ENCODE measurements at places on chromosomes 6 and 20.

- DNase-seq: no peak
Measured at GRCh38 chr20:63377256-63377941, 16.2 kb upstream of the CHRNA4 start.

DNA sequence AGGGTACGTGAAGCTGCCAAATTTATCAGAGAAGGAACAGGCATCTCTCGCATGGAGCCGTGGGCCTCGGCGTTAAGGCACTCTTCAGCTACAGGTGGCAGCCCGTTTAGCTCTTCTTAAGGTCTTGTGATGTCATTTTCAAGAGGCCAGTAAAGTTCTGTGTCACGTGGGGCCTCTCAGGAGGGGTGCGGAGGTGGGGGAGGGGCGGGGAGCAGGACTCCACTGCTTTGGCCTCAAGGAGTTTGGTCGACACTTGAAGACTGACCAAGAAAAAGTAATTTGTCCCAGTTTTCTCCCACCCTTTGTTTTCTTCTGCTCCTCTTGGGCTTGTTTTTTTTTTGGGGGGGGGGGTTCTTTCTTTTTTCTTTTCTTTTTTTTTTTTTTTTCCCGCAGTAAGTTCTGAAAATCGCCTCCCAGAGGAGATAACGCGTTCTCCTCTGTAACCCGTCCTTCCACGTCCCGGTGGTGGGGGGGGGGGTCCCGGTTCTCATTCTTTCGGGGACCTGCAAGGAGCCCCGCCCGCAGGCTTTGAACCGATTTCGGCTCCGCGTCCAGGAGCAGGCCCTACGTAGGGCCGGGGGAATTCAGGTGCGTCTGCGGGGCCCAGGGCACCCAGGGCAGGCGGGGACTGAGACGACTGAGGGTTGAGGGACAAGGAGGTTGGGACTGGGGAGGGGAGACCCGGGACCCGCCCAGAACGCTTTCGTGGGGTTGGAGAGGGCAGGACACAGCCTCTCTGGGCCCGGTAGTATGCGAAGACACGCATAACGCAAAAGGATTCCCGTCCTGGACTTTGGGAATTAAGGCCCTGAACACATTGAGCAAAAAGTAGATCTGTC, 26.0 kb downstream of the GPX6 start:
- no peak for DNase-seq

DNA sequence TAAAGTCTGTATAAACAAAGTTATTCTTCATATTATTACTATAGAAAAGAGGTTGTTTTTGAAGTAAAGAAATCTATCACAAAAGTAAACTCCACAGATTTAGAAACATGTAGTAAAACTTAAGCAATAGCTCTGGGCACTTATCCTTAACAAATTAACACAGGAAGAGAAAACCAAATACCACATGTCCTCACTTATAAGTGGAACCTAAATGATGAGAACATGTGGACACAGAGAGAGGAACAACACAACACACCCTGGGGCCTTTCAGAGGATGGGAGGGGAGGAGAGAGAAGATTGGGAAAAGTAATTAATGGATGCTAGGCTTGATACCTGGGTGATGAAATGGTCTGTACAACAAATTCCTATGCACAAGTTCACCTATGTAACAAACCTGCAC, 57.2 kb downstream of the C6orf58 start:
- DNase-seq: no peak

DNA sequence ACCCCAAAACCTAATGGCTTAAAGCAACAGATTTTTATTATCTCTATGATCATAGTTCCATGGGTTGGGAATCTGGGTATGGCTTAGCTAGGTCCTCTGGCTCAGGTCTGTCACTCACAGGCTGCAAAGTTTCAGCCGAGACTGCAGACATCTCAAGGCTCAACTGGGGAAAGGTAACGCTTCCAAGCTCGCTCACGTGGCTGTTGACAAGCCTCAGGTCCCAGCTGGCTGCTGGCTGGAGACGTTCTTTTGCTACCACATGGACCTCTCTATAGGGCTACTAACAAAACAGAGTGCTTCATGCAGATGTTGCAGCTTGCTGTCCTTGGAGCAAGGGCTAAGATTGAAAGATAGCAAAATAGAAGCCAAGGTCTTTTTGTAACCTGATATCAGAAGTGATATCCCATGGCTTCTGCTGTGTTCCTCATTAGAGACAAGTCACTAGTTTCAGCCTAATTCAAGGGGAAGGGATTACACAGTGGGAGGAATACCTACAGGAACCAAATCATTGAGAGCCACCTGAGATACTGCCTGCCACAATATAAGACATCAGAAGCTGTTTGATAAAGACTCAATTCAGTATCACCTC, 6.6 kb downstream of the HTR1E start:
- no peak for DNase-seq

- no peak for DNase-seq
Measured at GRCh38 chr6:158014505-158015187, 33.0 kb downstream of the SYNJ2 start.

- DNase-seq: peak; percentile 69
Measured at GRCh38 chr6:148509800-148510581, 167.4 kb downstream of the SASH1 start.

DNA sequence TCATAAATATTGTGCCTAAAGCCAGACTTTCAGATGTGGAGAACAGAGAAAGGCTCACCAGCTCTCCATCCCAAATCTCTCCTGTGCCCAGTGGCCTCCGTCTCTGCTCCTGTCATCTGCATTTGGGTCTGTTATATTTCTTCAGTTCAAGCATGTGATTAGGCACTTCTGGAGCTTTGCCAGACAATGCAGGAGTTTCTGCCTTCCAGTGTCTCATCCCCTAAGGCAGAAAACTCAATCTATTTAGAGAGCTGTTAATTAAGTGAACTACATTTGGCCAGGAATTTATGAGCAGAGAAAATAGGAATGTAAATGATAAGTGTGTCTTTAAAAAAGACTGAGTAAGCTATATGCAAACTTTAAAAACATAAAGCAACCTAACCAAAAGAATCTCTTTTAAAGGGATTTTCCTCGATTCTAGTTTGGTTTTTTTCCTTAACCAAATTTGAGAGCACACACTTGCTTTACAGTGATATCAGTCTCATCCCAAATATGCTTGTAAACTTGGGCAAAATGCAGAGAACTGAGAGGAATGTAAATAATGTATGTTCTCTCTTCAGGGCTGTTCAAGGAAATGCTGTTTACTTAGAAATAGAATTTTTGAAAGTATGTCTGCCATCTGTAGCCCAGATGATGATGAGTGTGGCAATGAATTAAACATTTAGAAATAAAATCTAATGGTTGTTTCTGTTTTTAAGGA, 113.9 kb downstream of the ELOVL4 start:
- DNase-seq: no peak

DNA sequence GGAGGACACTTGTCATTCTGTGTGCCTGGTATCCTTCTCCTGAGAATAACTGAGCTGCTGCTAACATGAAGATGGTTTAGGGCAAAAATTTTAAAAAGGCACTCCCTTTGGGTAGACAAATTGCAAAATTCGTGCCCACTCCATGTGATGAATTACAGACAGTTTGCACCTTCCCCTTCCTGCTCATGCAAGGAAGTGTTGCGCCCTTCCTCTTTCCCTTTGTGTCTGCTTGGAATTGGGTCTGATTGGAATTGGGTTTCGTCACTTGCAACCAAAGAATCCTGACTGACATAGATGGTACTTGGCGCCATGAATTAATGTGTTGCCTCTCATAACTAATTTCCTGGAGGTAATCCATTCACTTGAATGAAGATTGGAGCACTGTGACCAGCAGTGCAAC, 62.3 kb upstream of the SHLD1 start:
- no peak for DNase-seq

DNA sequence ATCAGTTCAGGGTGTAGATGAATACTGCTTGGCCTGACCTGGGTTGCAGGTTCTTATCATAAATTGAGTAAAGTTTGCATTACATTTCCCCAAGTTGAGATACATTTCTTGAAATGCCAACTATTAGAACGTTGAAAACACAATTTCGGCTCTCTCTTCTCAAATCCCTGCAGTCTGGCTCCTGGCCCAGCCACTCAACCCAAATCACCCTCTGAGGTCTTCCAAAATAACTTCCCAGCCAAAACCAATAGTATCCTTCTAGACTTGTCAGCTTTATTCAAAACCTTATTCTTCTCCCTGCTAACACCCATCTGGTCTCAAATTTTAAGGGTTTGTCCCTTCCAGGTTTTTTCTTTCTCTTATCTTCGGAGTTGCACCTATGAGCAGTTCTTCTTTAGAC, 263.6 kb downstream of the EYA4 start:
- DNase-seq: no peak

DNA sequence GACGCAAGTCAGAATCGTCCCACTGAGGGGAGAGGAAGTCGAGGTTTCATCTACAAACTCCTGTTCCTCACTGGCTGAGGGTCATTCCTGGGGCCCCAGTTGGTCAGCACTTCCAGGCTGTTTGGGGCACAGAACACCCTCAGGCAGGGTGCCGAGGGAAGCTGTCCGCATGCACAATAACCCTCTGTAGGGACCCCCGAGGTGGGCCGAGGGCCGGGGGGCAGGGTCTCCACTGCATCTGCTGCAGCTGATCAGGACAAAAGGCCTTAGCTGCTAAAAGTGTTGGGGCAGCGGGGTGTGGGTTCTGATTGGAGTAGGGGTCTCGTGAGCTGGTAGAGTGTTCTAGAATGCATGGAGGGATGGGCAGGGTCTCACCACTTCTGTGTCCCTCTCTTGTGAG, 125.1 kb downstream of the TOX2 start:
- DNase-seq: no peak

- DNase-seq: no peak
Measured at GRCh38 chr6:122806291-122806690, 17.2 kb downstream of the SMPDL3A start.

DNA sequence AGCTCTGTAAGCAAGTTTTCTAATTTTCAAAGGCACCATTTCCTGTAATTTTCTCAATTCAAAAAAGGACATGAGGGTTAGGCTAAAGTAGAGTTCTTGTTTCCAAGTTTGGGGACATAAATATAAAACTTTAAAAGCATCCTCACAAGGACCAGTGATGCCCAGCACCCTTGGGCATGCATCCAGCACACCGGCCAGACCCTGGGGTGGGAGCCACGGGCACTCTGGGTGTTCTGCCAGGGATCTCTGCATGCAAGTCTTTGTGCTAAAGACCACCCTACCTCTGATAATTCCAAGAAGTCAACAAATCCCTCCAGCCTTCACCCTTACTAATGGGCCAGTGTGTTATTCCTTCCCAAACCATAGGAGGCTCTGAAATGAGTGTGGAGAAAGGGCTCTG, 46.5 kb downstream of the PLCG1 start:
- DNase-seq: no peak

DNA sequence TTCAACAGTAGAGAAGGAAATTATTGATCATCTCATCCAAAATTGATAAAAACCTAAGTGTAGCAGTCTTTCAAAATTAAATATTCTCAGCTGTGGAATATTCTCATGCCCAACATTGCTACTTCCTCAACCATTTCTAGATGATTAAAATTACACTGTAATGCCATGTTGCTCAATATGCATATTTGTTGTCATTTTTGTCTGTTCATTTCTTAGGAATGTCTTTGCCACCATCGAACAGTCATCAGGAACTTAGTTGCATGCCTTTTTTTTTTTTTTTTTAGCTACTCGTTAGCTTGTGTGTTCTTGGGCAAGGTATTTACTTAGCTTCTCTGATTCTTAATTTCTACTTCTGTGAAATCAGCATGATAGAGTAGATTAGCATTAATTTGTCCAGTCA, 188.6 kb downstream of the DTNBP1 start:
- DNase-seq: no peak

DNA sequence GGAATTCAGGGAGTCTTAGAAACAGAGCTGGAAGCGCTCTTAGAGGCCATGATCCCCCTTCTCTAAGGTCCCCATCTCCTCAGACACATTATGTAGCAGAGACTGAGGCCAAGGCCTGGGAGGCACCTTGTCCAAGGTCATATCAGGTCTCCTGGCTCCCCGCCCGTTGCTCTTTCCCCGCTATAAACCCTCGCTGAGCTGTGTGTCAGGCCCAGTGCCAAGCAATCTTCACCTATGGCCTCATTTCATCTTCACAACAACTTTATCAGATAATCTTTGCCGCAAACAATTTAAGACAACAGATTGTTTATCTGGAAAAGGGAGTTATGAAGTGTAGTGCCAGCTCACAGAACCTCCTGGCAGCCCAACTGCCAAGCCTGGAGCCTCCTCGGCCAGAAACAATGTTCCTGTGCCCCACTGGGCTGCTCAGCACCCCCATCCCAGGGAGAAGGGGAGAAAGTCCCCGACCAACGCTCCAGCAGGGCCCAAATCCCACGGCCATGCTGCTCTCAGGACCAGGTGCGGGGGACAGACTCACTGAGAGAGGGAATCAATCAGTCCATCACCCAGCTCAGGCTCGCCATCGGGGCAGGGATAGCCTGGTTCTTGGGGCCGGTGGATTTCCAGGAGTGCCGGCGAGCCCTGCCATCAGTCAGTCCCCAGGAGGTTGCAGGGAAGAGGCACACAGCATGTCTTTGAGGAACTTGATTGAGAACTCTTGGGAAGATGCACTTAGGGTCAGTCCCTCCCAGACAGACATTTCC, 16.9 kb upstream of the FANCE start:
- DNase-seq: no peak

DNA sequence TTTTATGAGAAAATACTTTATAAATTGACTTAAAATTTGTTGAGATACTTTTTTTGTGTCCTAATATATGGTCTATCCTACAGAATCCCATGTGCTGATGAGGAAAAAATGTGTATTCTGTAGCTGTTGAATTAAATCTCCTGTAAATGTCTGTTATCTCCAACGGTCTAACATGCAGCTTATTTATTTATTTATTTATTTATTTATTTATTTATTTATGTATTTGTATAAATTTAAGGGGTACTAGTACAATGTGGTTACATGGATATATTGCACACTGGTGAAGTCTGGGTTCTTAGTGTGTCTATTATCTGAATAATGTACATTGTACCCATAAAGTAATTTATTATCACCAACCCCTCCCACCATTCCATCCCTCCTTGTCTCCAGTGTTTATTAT, 315.5 kb downstream of the TENT5A start:
- DNase-seq: no peak

- no peak for DNase-seq
Measured at GRCh38 chr6:36865835-36866234, 8.8 kb downstream of the PPIL1 start.

GRCh38 chr20:24066076-24066700, 77.6 kb upstream of the GGTLC1 start:
- DNase-seq: no peak

DNA sequence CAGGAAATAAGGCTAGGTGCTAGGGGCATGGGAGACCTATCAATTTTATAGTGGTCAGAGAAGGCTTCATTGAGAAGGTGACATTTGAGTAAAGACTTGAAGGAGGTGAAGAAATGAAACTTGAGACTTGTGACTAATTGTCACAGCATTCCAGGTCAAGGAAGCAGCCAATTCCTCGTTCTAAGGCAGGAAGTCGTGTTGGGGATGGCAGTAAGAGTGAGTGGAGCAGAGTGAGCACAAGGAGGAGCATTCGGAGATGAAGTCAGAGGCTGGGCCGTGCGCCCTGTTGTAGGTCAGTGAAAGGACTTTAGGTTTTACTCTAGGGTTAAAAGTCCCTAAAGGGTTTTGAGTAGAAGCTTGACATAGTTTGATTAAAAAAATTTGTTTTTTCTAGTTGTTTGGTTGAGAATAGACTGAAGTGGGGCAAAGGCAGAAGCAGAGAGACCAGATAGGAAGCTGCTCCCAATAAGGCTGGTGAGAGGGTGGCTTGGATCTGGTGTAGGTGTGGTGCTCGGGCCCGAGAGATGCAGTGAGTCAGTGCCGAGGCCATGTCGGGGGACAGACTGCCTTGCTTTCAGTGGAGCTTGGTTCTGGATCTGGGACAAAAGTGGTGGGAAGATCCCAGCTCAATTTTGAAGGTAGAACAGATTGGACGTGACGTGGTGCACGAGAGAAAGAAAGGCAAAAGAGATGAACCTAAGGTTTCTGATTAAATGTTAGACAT, 2.6 kb upstream of the RSPH3 start:
- DNase-seq: no peak
